Stimulated activated CD8-positive, alpha-beta memory T cell treated with anti-CD3 and anti-CD28 coated beads, Interleukin-2, amount 100 ng/mL, for 48 hours (primary cell): ENCODE measurements at places on chromosomes 5 and 9.

DNA sequence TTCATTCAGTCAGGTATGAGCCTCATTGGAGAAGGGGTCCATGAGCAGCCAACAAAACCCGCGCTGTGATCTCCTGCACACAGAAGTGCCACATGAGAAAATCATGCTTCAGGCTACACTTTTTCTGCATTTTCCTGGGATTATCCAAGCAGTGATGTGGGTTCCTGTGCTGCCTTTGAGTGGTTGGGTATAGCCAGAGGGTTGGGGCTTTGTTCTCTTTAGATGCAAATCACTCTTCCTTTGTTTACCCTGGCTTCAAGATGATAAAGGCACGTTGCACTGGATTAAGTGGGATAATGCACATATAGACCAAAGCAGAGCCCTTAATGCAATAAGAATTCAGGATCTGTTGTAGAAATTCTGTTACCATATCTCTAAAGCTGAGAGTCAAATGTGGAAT, 18.7 kb downstream of the ECM2 start:
- no peak for DNase-seq

DNA sequence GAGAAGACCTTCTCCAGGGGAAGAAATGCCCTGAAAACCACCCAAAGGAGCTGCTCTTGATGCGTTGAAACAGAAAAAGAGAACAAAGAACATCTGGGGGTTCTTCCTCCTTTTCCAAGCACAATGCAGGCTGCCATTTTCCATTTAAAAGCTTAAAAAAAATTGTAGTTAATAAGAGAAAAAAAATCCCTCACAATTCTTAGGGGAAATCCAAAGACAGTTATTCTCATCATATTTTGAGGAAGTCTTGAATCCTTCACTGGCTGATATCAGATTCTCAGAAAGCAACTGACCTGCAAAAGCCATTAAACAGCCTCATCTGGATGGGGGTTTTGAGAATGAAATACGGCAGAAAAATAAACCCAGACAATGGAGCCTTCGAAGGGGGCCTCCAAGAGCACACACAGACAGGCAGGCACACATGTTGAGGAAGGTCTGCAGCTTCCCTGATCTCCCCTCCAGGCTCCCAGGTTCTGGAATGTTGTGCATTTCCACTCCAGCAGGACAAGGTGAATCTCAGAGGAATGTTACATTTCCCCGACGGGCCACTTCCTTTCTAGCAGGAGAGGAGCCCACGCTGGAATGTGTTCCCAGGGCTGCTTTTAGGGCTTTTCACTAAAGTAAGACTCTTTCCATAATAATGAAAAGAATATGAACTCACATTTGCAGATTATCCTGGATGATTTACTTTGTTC, 159.4 kb upstream of the S1PR3 start:
- DNase-seq = no peak

GRCh38 chr9:135791431-135792267, 89.7 kb downstream of the KCNT1 start:
- no peak for DNase-seq

DNA sequence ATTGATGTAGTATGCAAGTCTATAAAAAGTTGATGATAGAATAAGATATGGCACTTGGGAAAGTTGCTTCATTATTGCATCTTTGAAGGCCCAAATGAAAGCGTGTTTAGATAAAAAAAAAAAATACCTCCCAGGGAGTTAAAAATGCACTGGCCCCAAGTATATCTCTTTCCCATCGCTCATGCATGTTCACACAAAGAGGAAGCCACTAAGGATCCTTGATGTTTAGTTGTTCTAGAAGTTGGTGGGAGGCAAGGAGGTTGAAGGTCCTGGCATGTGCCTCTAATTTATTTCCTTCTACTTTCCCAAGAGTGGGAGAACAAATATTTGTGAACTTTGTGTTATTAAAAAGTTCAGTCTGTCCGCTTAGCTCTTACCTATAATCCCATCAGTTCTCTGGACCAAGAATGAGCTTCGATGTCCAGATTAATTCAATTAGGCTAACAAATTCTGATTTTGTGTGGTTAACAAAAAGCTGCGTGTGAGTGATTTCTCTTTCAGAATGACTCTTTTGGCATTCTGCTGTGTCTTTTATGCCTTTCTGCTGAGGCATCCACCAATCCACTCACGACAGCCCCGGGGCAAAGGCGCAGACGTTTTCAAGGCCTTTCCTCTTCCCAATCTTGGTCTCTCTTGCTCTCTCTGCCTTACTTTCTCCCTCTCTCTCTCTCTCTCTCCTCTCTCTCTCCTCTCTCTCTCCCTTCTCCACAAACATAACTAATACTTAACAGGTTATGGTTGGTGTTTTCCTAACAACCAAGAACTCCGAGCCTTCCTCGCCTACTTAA, 135.1 kb upstream of the ERCC6L2 start:
- no peak for DNase-seq

GRCh38 chr5:137264573-137264972, 234.6 kb downstream of the SPOCK1 start:
- DNase-seq = no peak

- DNase-seq = no peak
These were observed 133.4 kb downstream of the ACTBL2 start for GRCh38 chr5:57349214-57349613.

DNA sequence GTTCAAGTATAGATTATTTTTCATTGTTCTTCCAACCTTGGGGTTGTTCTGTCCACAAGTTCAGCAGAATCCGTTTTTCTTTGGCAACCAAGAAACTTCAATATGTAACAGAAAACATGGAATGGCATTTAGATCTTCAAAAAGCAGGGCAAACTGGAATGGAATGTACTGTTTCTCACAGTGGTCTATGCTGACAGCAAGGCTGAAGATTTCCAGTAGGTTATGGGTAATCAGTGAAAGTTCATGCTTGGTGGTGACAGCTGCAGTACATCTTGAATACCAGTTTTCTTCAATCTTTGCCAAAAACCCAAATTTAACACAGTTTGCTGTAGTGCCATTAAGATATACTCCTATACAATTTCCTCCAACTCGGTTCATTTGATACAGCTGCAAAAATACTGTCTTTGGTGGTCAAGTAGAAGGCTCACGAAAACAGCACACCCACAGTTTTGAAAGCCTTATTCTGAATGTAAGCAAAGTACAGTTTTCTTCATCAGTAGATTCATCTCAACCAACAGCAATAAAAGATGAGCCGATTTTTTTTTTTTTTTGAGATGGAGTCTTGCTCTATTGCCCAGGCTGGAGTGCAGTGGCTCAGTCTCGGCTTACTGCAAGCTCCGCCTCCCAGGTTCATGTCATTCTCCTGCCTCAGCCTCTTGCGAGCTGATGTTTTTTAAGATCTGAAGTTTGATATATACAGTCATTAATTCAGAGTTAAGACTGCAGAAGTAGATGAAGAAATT, 4.9 kb downstream of the TRIM52 start:
- DNase-seq = no peak

- no peak for DNase-seq
These were observed 51.9 kb downstream of the CTNNA1 start for GRCh38 chr5:138805096-138805495.

- no peak for DNase-seq
These were observed 35.3 kb downstream of the UBE2QL1 start for GRCh38 chr5:6483880-6484382.

DNA sequence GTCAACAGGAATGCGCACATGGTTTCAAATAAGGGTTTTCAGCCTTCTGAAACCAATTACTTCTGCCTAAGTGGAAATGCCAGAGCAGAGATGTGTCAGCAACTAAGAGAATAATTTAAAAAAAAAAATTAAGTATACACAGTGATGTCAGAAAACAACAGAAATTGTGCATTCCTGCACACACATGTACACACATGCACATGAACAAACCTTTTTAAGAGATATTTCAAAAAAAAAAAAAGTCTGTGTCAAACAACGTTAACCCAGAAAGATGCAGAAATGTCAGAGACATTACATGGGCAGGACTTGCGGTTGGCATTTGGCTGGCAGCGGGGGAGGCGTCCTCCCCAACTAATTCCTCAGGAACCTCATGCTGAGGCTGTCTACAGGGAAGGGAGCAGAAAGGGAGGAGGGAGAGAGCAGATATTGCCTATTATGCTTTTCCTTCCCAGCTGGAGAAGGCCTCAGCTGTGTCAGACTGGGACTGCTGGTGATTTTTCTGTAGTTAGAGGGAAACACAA, 536.9 kb upstream of the WWC1 start:
- no peak for DNase-seq

- DNase-seq = no peak
These were observed 10.7 kb upstream of the TOR4A start for GRCh38 chr9:137266585-137267453.

- DNase-seq = no peak
These were observed 186.3 kb downstream of the TLE4 start for GRCh38 chr9:79757881-79758669.

DNA sequence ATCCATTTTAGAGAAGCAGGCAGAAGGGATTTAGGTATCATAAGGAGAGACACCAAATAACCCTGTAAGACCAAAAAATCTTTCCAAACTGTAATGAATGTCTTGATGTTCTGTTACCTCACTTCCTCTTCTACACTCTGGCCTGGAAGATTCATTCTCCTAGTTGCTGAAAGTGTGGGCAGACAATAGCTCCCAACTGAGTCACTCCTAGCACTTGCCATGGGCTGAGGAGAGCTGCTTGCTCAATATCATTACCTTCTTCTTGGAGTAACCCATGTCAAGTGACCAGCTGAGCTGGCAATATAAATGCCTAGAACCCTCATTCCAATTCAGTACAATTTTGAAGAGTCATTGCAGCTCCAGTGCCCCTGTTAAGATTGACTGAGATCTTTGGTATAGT, 1985.5 kb upstream of the CDH6 start:
- no peak for DNase-seq

GRCh38 chr5:93704996-93705395, 36.4 kb downstream of the POU5F2 start:
- no peak for DNase-seq

DNA sequence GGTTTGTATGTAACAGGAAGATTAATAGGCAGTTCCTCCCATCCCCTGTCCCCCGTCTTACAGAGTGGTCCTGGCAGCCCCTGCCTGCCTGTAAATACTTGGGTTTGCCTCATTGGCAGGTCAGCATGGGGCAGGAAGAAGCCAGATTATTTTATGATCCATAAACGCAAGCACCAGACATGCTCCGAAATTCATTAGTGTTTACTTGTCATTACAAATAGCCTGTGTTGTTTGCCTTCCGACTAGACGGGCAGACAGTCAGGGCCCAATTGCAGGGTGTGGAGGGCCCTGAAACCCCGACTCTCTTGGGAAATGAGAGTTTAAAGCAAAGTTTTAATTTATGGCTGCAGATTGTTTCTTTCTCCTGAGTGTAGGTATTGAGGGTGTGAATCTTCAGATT, 97.2 kb downstream of the RALGPS1 start:
- no peak for DNase-seq

DNA sequence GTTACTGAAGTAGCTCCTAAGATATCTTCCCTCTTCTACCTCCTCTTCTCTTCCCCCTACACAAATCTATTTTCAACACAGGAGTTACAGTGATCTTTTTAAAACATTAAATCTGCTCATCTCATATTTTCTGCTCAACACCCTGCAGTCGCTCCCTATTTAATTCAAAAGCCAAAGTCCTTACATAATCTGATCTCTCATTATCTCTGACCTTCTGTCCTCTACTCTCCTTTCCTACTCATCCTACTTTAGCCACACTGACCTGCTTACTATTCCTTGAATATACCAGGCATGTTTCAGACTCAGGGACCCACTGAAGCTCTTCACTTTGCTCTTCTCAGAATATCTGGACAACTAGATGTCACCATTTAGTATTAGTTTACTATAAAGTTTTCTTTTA, 87.9 kb downstream of the YTHDC2 start:
- DNase-seq = no peak

DNA sequence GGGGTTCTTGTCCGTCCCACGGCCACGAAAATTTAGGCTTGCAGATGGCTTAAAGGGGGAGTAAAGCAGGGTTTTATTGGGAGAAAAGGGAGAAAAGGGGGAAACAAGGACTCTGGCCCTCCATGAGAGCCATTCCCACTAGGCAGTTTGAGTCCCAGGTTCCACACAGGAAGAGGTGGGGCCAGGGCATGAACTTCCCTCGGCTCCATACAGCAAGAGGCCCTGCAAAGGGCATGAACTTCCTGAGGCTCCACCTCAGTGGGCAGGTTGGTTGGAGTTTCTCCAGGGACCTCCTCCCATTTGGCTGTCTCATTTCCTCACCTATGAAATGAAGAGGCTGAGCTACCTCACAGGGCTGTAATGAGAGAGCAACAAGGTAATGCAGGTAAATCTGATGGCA, 229.7 kb downstream of the MAT2B start:
- no peak for DNase-seq

- DNase-seq = no peak
These were observed 202.6 kb downstream of the TSSK1B start for GRCh38 chr5:113232221-113232620.

GRCh38 chr9:99745085-99745484, 76.6 kb upstream of the NR4A3 start:
- DNase-seq = no peak

GRCh38 chr9:3509926-3510325, 15.9 kb downstream of the RFX3 start:
- no peak for DNase-seq

GRCh38 chr9:5509573-5509972, 758 bp upstream of the PDCD1LG2 start:
- DNase-seq = no peak

DNA sequence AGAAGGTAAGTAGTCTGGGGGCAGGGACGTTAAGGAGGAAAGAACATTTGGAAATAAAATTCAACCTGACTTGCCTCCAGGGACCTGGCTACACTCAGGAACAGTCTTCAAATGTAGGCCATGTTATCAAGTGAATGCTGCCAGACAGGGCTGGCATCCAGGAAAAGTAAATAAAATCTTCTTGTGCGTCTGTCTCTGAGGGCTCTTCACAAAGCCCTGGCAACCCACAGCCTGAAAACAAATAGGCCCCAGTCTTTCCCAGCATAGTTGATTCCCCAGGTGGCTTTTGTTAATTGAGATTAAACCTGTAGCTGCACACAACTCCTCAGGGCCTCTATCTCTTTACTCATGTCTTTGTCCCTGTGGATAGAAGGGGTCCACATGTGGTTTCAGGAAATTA, 55.4 kb downstream of the STK32A start:
- no peak for DNase-seq

DNA sequence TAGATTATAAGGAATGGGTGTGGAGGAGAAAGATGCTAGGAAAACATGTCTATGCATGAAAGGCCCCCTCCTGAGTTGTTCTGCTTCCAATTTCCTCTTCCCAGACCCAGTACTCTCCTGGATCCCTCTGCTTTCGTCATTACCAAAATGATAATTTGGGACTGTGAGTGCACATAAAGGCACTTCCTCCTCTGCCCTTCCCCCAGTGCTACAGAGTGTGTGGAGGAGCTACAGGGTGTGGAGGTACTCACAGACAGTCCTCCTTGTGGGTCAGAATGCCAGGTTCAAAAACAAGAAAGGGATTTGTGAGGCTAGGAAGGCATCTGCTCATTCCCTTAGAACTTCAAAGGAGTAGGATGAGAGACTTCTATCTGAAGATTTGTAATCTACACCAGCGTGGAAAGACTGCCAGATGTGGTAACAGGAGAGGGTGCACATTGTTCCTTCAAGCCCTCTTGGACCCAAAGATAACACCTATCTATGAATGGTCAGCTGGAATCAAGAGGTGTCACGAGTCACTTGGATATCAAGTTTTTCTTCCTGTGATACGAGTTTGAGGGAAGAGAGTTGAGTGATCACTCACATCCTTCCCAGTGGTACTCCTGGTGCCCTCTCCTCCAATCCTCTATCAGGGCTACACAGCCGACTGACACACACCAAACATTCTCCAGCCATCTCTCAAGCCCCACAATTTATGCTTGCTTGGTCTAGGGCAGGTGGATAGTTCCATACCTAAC, 201.1 kb downstream of the EPB41L4A start:
- DNase-seq = no peak
